Kidney glomerular epithelial cell (primary cell): ENCODE measurements at places on chromosomes 11 and 22.

DNA sequence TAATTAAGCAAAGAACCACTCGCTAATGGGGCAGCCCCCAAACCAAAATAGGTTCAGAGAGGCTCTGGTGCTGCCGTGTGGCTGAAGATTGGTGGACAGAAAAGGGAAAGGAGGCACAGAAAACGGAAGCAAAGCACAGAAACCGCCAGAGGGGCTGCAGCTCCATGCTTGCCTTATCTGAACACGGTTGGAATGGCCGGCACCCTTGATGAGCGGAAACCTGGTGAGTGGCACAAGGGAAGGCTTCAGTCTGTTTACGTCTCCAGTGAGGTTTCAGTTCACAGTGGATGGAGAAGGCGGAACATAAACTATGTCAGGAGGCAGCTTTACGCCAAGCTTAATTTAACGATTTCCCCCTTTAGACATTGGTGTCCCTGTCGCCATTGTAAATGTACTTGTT, 5.2 kb upstream of the PRR33 start:
- no peak for DNase-seq

DNA sequence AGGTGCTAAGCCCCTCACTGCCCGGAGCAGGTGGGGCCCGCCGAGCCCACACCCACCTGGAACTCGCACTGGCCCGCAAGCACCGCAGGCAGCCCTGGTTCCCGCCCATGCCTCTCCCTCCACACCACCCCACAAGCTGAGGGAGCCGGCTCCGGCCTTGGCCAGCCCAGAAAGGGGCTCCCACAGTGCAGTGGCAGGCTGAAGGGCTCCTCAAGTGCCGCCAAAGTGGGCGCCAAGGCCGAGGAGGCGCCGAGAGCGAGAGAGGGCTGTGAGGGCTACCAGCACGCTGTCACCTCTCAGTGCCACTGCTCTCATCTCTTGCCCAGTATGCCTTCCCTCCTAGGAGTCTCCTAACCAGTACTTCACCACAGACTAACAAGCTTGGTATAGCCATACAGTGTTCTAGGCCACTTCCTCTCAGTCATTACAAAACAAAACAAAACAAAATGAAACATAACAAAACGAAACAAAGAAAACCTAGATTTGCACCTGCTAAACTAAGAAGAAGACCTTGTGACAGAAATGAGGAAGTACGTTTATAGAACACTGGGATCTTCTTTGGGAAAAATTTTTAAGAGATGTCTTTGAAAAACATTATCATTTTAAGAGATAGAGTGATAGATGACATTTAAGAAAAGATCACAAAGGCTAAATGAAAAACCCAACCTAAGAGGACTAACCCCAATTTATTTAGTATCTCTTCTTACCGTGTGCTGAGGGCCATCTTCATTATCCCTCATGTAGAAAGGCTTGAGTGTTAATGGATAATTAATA, 47.7 kb upstream of the GAB2 start:
- no peak for DNase-seq

DNA sequence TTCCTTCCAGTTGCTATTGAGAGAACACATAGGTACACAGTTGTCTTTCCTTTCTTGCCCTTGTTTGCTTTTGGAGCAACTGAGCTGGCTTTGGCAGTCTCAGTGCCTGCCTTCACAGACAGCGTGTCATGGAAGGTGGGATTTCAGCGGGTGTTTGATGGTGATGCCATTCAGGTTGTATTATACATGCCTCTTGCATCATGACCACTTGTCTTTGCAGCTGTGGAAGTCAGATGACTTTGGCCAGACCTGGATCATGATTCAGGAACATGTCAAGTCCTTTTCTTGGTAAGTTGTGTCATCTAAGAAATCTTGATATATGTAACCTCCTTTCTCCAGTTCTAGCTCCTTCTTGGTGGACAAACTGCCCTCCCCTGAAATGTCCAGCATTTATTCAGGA, 37.1 kb upstream of the SORL1-AS1 start:
- no peak for DNase-seq

DNA sequence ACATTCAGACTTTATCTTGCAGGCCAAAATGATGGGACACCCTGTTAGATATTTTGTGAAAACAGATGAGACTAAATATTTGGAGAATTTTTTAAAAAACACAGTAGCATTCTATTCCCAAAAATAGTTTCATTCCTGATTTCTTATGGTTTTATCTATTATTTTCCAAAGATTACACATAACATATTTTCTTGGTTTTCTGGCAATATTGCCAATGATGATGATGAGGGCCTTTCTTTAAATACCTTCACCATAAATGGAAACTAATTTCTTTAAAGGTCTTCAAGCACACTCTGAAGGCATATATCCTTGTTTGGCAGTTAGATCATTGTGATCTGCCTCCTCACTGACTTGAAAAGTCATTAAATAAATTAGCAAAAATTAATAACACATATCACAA, 522.3 kb upstream of the LUZP2 start:
- DNase-seq: no peak

GRCh38 chr11:45318516-45318915, 32.4 kb upstream of the SYT13 start:
- DNase-seq: no peak

DNA sequence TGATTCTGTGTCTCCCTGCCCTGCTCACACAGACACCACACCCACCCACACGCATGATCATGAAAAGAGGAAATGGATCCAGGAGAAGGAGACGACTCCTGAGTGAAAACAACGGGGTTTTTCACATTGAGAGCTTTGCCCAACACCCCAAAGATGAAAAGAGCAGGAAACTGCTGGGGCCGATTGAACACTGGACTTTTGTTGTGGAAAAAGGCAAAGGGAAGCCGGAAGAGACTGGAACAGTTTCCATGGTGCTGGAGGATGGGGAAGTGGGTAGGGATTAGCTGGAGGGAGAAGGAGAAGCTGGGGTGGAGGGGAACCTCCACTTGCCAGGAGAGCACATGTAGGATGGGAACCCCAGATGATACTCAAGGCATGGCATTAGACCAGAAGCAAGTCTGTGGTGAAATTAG, 5.2 kb upstream of the SLC43A3 start:
- DNase-seq: no peak
